ENCODE measurements at places on chromosomes 3 and 15. TPM values are rescaled to one million over a fixed set of nuclear protein-coding genes. Genes with fewer than 3 reads are reported as not detected.

LCTL gene
- total RNA-seq, result not detected

STAB1 gene
- total RNA-seq, result 0.02 TPM

SLC25A38 gene
- 35.1 TPM for total RNA-seq

LRRIQ4 gene
- total RNA-seq, result not detected

CCDC54 gene
- total RNA-seq, result not detected

SLC2A2 gene
- not detected for total RNA-seq

CD200 gene
- 4.0 TPM for total RNA-seq
